ENCODE measurements at places on chromosomes 6 and 20.

DNA sequence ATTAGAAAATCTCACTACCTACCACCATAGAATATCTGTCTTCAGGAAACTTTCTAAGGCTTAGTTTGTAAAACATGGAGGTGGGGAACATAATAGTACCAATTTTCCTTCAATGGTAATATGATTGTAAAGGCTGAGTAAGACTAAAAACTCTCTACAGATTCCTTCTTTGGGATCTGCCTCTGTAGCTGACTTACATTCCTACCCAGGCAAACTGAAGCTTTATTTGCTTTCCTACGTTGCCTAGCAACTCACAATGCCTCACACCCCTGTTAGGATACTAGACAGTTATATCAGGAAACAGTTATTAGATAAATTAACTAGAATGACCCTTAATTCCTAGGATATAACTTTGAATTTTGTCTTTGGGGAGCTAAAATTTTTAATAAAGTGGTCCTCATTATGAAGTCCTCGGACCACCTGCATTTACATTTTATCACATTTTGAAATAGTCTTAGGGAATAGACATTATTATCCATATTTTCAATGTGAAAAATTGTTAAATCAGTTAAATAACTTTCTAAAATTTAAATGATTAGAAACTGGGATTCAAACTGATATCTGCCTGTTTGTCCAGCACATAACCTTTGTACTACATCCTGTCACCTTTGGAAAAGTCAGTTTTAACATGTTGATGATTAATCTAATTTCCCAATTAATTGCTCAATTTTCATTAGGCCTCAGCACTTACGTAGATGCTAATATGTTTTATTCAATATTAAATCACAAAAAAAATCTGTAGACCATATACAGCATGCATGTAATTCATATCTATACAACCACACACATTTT, 591.4 kb downstream of the RNF144B start:
- peak; percentile 66 for DNase-seq

DNA sequence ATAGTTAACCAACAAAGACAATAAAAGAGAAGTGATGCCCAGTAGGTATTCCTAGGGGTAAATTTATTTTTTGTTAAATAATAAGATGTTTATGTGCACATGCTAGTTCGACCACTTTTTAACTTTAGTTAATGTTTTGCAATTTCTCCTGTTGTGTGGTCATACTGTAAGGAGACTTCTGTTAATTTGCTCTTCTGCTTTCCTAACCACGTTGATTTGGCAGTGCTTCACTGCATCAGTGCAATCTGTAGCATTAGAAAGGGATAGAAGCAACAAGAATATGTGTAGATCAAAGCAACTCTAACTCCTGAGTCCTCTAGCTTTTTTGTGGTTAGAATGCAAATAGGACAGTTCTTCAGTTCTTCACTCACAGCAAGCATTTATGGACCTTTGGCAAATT, 13.9 kb downstream of the MYB start:
- no peak for DNase-seq

DNA sequence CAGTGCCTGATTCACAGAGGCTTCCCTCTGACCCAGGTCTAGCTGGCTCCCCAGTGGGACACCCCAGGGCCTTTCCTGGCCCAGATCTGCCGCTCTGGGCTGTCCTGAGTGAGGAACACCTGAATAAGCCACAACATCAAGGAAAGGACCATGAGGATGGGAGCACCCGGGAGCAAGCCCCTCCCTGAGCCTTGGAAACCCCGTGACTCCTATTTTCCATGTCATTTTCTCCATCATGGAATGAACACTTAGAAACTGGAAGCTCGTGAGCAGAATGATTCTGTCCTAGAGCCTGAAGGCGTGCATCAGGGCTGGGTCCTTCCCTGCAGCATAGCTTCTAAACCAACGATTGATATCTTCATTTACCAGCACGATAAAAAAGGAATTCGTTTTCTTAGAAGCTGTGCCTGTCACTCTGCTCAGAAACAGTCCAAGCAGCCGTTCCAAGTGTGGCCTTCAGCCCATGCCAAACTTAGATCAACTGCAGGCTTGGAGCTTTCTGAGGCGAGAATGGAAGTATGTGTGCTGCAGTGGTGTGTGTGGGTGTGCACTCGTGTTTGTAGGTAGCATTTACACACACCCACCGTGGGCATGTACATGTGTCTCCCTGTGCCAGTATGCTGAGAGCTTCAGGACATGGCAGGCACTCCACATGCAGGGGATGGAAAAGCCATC, 83.2 kb upstream of the FOXC1 start:
- no peak for DNase-seq

DNA sequence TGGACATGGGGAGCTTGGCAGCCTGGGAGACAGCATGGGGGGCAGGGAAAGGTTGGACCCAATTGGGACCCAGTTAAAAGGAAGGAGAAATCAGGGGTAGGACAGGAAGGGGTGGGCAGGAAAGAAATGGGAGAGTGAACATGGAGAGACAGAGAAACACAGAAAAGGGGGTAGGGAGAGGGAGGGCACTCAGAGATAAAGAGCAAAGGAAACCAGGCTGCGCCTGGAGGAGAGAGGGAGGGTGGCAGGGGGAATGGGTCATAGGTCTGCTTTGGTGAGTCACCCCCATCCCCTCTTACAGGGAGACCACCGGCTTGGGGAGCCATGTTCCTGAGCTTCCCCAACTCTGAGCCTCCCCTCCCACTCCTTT, 46.7 kb downstream of the RAB44 start:
- no peak for DNase-seq

DNA sequence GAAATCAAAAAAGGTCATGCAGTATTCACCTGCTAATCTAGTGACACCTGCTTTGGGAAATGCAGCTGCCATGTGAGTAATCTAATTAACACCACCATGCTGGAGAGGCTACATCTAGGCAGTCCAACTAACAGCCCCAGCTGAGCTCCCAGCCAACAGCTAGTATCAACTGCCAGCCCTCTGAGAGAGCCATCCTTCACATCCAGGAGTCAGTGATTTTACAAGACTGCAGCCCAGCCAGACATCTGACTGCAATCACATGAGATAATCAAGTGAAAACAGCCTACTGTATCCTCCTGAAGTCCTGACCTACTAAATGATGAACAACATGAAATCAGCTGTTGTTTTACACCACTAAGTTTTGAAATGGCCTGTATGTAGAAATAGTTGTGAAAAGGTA, 298.4 kb downstream of the TRDN start:
- DNase-seq, result no peak

GRCh38 chr6:168493976-168494375, 53.0 kb downstream of the SMOC2 start:
- DNase-seq, result no peak

DNA sequence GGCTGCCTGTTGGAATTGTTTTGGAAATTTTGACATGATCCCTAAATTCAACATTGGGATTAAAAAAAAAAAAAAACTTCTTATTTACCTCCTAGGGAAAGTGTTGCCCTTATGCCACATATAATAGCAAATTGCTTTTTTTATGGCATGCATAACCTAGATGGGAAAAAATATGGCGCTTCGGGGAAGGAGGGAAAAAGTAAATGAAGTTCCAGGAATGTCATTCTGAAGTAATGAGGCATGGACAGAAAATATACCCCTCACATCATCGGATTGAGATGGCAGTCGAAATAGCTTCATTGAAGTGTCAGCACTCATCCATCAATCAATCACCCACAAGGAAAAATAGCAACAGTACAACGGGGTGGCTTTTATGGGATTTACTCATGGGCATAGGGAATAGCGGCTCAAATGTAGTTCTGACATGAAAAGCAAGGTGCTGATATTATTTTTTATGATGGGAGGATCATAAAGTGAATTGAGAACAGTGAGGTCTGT, 104.8 kb downstream of the ZNF217 start:
- DNase-seq, result no peak

DNA sequence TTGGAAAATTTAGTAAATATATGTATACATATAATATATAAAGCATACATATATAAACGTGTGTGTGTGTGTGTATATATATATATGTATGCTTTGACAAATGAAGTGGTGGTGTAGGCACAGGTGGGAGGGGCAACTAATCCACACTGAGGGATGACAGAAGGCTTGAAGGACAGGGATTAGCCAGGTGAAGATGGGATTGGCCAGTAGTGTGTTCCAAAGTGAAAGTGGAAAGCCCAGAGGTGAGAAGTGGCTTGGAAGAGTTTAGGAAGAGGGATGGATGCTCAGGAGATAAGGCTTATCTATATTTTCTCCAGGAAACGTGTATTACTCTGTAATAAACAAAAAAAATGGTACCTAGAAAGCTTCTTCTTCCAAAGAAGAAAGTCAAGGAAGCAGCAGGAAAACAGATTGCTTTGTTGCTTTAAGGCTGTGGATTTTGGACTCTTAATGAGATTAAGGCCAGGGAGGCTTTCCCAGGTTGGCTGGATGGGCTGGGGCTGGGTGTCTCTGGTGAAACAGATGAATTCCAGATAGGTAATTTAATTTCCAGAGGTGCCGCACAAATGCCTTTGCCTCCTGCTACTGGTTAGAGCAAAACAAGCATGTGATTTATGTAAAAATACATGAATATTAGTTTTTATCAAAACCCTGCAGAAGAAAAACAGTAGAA, 63.9 kb downstream of the JARID2 start:
- no peak for DNase-seq

- DNase-seq, result no peak
Measured at GRCh38 chr6:7954477-7955200, 44.1 kb upstream of the TXNDC5 start.

DNA sequence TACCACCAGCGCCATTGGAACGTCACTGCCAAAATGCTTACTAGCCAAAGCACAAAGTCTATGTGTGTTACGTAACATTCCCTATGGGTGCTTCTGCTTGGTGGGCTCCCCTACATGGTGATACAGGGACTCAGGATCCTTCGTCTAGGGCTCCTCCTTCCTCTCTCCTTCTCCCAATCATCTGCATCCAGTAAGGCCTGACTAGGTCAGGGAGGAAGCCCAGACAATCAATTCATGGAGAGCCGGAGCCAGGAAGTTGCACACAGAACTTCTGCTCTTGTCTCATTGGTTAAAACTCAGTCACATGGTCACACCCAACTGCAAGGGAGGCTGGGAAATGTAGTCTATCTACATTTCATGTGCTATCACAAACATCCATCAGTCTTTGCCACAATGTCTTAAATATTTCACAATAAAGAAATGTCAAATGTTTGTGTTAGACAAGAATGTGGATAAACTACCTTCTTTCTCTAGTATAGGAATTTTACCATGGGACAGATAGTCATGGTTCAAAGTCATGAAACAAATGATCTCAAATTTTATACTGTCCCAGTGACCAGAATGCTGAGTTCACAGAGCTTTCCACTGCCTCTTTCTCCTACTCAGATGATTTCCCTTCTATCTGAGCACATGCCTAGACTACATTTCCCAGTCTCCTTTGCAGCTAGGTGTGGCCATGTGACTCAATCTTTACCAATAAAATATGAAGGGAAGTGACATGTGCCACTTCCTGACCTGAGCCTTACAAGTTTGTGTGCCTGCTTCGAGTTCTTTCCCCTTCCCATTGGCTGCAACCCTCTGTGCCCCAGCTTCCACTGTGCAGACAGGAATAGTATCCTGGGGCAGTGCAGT, 9.3 kb upstream of the KCNK15 start:
- DNase-seq, result peak; percentile 59

GRCh38 chr6:119077391-119077642, 1.1 kb downstream of the FAM184A start:
- DNase-seq, result peak; percentile 36

- no peak for DNase-seq
Measured at GRCh38 chr6:145878591-145879295, 64.1 kb upstream of the FBXO30 start.

DNA sequence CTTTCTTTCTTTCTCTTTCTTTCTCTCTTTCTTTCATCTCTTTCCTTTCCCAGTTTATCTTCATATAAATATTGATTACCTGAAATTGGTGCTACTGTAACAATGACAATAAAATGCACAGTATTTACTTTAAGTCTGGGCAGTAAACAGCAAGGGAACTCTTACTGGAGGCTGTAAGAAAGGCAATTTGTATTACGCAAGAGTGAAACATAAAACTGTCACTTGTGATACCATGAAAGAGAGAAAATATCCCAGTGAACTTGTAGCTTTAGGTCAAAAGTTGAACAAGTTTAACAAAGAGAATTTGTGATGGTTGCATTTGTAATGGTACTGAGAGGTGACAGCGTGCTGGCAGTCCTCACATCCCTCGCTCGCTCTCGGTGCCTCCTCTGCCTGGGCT, 80.0 kb downstream of the EYS start:
- no peak for DNase-seq

- DNase-seq, result no peak
Measured at GRCh38 chr6:10314163-10314955, 100.5 kb downstream of the TFAP2A start.

GRCh38 chr6:36666826-36667591, 11.5 kb upstream of the CDKN1A start:
- peak; percentile 80 for DNase-seq

GRCh38 chr6:56475736-56476457, 166.8 kb downstream of the DST start:
- no peak for DNase-seq

GRCh38 chr20:44080646-44081267, 106.2 kb downstream of the JPH2 start:
- peak; percentile 89 for DNase-seq

GRCh38 chr6:41605649-41606048, 32.6 kb upstream of the MDFI start:
- DNase-seq, result no peak

GRCh38 chr6:111129013-111129412, 41.7 kb downstream of the SLC16A10 start:
- DNase-seq, result no peak

DNA sequence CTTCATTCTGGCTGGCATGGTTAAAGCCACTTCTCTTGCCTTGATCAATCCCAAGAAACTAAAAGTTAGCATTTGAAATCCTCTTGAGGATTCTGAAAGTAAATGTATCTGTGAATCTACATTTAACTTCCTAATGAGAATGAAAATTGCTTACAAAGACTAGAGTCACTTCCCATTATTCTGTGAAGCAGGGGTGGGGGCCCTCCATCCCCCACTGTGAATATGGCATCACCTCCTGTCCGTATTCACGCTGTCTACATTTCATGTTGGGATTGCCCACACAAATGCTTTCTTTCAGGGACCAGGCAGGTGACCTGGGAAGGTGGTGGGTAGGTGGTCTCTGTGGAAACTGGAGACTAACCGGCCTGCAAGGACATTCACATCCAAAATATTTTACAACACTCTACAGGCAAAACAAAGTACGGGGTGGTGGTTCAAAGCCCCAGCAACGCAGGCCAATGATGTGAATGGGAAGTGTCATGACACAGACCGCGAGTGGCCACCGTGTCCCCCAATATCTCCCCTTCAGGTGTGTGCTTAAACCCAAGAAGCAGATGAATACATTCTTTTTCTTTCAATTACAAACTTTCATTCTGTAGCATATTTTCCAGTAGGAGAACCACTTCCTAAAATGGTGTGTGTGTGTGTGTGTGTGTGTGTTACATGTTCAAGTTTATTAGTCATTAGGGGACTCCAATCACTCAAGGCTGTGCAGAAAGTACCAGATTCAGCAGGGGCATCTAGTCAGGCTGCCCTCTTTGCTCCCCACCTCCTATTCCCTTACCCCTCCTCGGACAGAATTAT, 132.2 kb downstream of the PRND start:
- no peak for DNase-seq

DNA sequence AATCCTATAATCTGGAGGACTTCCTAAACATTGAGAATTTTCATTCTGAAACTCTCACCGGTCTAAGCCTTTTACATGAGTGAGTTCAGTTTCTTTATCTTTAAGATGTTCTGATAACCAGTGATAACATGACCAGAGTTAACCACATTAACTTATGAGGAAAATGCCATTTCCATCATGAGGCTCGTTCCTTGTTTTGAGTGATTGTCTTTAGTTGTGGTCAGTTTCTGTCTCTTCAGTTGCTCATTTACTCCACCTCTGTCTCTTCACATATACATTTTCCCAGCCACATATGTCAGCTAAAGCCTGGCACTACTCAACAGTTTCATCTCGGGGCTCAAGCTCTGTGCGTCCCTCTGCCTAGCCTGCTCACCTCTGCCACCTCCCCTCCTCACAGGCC, 70.4 kb downstream of the JAG1 start:
- no peak for DNase-seq
